ENCODE measurements at places on chromosomes 12 and 14. TPM values are rescaled to one million over a fixed set of nuclear protein-coding genes. Genes with fewer than 3 reads are reported as not detected.

TMPRSS12 gene
- polyA plus RNA-seq: not detected

HIP1R gene
- polyA plus RNA-seq: 19.4 TPM

IFNG gene
- not detected for polyA plus RNA-seq

RNASE1 gene
- not detected for polyA plus RNA-seq

GLIPR1L2 gene
- 0.29 TPM for polyA plus RNA-seq

ARMH4 gene
- polyA plus RNA-seq: 0.56 TPM

CABP1 gene
- polyA plus RNA-seq: 0.04 TPM

BMP4 gene
- polyA plus RNA-seq: 6.5 TPM

DLK1 gene
- not detected for polyA plus RNA-seq

KLHL33 gene
- not detected for polyA plus RNA-seq

SIRT4 gene
- 1.7 TPM for polyA plus RNA-seq

All from keratinocyte (primary cell).